ENCODE measurements at places on chromosomes 7 and 10. TPM values are rescaled to one million over a fixed set of nuclear protein-coding genes. Genes with fewer than 3 reads are reported as not detected.

CTNNA3 gene
- not detected for total RNA-seq

GPR37 gene
- 0.54 TPM for total RNA-seq

SPDYE8 gene
- total RNA-seq = not detected

ABCB1 gene
- total RNA-seq = 0.46 TPM

CYP2C8 gene
- not detected for total RNA-seq

ZNF425 gene
- 1.3 TPM for total RNA-seq

A1CF gene
- not detected for total RNA-seq

PCBD1 gene
- 212 TPM for total RNA-seq

FAM204A gene
- 68.3 TPM for total RNA-seq

AGBL3 gene
- total RNA-seq = 0.80 TPM

TLX1 gene
- total RNA-seq = not detected

Data from A549 treated with dexamethasone at 1 μM for 4 hours (cell line).